Activated T-cell treated with anti-CD3 and anti-CD28 coated beads, Interleukin-2, amount 50 U/mL, for 72 hours (primary cell): ENCODE measurements at places on chromosomes 3 and 15.

DNA sequence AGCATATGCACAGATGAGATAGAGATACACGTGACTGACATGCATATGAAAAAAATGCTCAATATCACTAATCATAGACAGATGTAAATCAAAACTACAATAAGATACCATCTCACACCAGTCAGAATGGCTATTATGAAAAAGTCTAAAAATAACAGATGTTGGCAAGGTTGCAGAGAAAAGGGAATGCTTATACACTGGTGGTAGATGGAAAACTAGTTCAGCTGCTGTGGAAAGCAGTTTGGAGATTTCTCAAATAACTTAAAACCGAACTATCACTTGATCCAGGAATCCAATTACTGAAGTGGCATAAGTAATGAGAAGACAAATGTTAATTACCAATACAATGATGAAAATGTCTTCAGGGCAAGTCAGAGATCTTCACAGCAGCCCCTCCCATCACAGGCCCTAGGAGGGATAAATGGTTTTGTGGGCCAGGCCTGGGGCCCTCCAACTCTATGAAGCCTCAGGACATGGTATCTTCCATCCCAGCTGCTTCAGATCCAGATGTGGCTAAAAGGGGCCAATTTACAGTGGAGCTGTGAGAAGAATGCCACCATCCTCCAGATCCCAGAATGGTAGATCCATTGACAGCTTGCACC, 71.4 kb upstream of the PLSCR4 start:
- no peak for DNase-seq

GRCh38 chr3:100811779-100812507, 102.6 kb downstream of the TFG start:
- no peak for DNase-seq

- DNase-seq, result no peak
Observed at GRCh38 chr3:31728403-31728802, 195.7 kb downstream of the STT3B start.

GRCh38 chr3:120678331-120678947, 3.6 kb downstream of the HGD start:
- DNase-seq, result no peak
